ENCODE measurements at places on chromosomes 13 and 19.

- DNase-seq = peak; percentile 86
Measured at GRCh38 chr19:10104665-10105508, 1.3 kb upstream of the PPAN start.

GRCh38 chr19:16070366-16070990 is 5.8 kb upstream of the TPM4 start:
- DNase-seq = peak; percentile 81

DNA sequence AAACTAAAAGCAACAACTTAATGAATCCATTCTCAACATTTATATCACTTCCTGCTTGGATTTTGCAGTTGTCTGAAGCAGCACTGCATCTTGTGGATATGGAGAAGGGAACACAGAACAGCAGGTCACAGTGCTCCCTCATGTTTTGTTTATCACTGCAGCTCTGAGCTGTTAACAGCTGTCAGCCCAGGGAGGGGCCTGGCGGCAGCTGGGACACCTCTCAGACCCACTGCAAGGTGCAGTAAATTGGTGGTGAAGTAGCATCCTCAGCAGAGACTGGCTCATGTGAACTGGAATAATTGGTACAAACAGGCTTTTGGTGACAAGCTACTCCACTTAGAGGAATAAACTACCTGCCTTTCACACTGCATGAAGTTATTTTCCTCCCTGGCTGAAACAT is 170.4 kb downstream of the LIG4 start:
- no peak for DNase-seq

GRCh38 chr19:861756-862580 is 2.5 kb downstream of the CFD start:
- DNase-seq = peak; percentile 75

- DNase-seq = no peak
Measured at GRCh38 chr13:103273825-103274224, 207.6 kb upstream of the SLC10A2 start.

DNA sequence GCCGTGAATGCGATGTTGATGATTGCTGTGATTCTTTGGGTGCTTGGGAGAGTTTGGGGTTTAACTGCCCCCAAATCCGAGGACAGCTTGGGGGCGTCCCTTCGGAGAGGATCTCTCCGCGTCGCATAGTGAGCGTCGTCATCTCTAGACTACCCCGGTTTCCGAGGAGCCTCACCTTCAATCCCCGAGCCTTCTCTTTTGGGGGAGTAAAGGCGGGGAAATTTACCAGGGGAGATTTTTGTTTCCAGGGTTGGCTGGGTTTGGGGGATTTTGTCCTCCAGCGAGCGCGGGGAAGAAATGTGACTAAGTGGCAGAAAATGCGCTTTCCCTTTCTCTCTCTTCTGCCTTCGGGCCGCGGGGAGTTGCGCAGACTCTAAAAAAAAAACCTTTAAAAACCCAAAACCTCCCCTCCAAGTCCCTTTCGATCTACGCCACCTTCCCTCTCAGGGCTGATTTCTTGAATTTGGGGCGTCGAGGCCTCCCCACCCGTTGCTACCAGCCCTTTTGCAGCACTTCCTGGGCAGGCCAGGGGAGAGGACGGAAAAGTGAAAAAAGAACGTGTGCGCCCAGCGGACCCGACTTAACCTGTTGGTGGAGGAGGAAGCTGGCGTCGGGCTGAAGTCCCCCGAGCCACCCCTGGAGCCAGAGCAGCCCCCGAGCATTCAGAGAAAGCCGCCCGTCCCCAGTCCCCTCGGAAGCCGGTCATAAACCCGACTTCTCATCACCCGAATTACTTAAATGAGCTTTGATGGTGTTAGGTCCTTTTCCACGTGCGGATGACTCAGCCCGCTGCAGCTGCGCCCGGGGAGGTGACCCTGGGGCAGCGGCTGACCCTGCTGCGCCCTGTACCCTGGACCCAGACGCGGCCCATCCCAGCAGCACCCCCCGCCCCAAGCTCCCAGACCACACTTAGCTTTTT is 17.7 kb downstream of the NFIX start:
- DNase-seq = peak; percentile 47

- DNase-seq = no peak
Measured at GRCh38 chr19:46449228-46449627, 20.5 kb upstream of the PNMA8C start.

All from GM06990 (cell line).